CD4-positive, alpha-beta T cell (primary cell): ENCODE measurements at places on chromosomes 2 and 18.
A peak's percentile ranks its signal among the peaks of the same experiment; 100 is the strongest.

DNA sequence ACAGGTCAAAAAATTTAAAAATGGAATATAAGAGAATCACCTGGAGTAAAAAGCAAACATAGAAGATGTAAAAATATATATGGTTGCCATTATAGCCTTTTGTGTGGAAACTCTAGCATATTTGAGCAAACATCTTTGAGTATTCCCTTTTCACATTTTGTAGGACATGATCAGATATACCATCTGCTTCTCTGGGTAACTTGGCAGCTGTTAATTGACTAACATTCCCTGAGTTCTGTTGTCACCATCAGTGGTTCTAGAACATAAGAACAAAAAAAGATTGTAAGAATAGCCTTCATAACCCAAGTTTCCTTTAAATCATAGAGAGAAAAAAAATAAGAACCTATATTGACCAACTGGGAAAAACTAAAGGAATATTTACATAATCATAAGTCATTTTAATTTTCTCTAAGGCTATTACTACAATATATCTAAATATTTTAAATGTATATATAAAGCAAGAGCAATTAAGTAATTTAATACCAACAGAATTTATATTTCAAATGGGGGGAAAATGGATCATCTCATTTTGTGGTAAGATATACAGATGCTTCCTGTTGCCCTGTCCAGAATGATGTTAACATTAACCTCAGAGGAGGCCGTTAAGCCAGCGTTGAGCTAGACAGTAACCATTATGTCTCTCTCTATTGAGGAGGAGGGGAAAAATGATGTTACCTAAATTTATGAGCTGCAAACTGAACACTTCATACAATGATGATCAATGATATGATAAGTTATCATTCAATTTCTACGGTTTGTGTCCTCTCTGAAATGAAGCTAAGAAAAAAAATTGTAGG lies 9.8 kb upstream of the INO80D start:
- DNase-seq: no peak

DNA sequence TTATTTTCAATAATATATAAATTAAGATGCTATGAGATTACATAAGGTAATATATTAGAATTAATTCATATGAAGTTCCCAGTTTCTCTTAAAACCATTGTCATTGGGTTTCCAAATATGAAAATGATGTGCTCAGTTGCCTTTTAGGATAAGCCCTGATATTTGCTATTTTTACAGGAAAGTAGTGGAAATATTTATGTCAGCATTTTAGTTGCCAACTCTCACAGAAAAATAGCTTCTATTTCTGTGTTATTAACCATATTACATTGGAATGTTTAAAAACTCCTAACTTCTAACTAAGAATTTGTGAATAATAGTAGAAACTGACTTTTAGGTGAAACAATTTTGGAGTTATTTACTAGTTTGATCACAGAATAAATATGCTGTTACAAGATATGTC lies 74.0 kb downstream of the TMX3 start:
- DNase-seq: no peak

- no peak for DNase-seq
These were observed 255.6 kb downstream of the PTPRM start for GRCh38 chr18:7822435-7823331.

DNA sequence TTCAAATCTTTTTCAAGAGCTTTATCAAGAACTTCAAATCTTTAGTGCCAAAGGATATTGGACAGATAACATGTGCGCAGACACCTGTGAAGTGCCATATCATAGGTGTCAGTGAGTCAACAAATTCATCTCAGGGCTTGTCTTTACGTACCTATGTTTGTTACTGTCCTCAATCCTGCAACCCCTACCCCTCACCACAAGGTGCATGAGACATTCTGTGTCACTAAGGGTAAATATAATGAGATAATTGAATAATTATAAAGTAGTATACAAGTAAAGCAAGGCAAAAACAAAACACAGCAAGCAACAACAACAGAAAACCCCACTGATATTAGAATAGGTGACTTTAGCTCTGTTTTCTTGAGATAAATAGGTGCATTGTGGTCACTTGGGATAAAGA lies 1495.8 kb upstream of the TMEFF2 start:
- no peak for DNase-seq

DNA sequence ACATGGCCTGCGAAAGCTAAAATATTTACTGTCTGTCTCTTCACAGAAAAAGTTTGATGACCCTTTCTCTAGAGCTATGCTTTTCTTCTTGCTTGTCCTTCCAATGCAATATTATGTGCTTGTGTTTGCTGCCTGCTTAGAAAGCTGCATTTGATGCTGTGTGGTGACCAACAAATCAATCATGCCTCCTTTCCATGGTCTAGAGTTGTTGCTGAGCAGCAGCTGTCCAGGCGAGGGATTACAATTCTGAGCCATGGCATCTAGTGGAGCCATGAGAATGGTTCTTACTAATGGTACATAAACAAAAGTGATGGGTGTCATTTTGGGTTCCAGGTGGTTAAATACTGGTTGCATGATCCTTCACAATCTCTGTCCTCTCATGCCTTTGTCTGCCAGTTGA lies 1142.1 kb downstream of the DPP10 start:
- DNase-seq: no peak

DNA sequence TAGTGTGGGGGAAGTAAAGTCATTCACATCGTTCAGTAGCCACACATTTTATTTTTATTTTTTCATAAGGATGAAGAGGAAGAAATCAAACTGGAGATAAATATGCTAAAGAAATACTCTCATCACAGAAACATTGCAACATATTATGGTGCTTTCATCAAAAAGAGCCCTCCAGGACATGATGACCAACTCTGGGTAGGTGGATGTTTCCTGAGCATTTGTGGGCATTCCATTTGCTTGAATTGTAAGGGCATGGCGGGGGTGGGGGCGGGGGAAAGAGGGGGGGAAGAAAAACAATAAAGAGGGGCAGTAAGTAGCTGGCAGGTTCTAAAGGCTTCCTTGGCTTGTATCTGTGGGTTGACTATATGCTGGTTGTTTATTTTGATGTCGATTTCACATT lies 126.4 kb downstream of the MAP4K4 start:
- DNase-seq: no peak

DNA sequence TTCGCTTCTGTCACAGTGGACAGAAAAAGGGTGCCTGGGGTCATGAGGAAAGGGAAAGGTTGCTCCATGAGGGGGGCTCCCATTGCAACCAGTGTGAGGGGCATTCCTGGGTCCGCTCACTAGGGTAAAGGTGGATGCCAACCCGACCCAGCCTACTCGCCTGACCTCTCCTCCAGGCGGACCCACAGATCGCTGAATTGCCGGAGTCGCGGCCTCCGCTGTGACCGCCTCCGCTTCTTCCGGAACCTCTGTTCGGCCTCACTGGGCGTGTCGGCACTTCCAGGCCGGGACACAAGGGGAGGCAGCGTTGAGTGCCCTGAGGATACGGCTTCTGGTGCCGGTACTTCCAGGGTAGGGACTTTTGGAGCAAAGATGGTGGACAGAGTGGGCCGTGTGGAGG lies 57.1 kb downstream of the TRABD2A start:
- no peak for DNase-seq

DNA sequence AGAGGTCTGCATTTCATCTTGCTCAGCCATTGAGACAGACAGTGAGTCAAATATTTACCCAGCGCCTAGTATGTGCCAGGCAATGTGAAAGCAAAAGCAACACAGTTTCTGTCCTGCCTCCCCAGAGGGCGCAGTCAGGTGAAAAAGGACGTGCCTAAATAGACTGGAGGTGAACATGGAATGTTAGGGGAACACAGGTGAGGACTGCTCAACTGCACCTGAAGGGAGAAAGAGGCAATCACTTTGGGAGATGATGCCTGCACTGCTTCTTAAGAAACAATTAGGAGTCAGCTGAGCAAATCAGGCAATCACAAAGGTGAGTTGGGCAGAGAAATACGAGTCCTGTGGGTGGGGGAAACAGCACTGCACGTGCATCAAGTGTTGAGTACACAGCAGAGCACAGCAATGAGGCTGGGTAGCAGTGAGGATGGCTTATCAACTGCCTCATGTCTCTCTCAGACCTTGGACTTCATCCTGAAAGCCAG lies 218.3 kb upstream of the SMAD7 start:
- DNase-seq: no peak

- peak; percentile 69 for DNase-seq
These were observed 448 bp downstream of the YPEL5 start for GRCh38 chr2:30147196-30147714.

GRCh38 chr2:139916822-139917221 lies 1136.6 kb upstream of the NXPH2 start:
- DNase-seq: no peak

DNA sequence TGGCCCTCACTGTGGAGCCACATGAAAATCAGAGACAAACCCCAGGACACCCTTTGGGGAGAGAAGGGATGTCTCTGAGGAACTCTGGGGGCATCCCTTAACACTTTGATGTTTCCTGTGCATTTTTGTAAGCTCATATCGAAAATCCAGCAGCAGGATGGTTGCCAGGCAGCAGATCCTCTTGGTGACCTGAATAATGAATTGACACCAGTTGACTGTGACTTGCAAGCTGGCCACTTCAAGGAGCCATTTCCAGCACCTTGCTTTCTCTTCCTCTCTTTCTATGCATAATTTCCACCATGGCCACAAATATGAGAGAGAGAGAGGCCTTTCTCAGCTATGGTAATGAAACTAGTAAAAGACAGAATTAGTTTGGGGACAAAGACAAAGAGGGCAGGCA lies 91.7 kb downstream of the NRP2 start:
- no peak for DNase-seq

DNA sequence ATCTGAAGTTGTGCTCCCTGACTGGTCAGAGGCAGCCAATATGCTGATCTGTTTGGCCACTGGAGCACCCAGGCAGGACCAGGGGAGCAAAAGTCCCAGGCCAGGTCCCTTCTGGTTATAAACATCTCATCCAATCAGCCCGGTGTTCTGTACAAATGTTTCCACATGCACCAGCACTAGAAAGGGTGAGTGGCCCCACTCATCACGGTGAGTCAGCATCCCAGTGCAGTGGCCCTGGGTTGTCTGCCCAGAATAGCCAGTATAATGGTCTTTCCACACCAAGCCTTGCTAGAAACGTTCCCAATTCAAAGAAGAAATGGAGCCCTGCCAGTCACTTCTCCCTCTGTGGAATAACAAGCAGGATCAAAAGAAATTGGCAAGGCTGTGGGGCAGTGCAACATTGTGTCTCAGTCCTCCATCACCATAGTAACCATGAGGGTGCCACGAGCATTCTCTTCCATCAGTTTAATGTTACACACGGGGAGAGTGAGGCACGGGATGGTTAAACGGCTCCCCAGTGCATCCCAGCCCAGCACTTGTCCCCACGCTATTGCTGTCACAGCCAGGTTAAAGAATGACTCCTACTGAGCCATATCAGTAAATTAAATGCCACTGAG lies 174.9 kb downstream of the SEPTIN10 start:
- no peak for DNase-seq

- no peak for DNase-seq
These were observed 120.3 kb downstream of the GLI2 start for GRCh38 chr2:120855855-120856405.

DNA sequence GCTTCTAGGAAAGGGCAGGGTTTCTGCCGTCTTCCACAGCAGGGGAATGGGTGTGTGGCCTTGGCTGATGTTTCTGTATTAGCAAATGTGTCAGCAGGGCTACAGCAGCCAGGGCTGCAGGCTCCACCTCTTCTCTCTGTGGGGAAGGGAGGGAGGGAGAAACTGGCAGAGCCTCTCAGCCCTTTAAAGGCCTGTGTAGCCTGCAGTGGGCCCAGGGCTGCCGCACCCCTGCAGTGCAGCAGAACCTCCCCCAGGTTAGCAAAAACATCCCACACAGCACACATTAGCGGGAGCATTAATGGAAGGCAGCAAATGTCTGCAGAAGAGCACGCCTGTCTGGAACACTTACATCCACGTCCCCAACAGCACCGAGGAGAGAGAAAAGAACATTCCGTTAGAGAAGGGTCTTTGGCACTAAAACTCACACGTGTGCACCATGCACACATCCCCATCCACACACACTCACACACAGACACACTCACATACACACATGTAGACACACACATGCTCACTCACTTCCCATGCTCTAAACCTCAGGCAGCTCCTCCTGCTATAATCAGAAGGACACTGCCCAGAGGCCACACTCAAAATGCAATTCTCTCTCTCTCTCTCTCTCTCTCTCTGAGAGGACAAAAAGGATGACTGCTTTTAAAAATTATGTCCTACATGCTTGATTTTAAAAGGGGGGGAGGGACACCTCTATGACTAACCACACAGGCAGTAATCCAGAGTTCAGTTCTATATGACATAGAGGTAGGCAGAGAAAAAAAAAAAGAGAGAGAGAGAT lies 24.1 kb downstream of the MRPL35 start:
- DNase-seq: no peak

DNA sequence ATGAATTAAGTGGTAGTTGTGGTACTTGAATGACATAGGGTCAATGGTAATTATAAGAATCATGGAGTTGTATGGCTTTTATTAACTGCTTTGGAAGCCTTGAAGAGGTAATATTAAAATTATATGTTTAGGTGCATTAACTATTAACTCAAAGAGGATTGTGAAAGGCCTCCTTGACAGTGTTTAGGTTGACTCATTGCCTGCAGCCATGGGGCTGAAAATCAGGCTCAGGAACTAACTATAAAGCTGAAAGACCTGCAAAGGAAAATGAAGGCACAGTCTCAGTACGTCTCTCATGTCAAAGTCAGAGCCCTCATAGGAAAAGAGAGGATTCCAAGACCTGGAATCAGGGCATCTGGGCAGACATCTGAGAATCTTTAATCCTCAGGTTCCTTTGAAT lies 31.0 kb downstream of the CACNB4 start:
- DNase-seq: no peak

DNA sequence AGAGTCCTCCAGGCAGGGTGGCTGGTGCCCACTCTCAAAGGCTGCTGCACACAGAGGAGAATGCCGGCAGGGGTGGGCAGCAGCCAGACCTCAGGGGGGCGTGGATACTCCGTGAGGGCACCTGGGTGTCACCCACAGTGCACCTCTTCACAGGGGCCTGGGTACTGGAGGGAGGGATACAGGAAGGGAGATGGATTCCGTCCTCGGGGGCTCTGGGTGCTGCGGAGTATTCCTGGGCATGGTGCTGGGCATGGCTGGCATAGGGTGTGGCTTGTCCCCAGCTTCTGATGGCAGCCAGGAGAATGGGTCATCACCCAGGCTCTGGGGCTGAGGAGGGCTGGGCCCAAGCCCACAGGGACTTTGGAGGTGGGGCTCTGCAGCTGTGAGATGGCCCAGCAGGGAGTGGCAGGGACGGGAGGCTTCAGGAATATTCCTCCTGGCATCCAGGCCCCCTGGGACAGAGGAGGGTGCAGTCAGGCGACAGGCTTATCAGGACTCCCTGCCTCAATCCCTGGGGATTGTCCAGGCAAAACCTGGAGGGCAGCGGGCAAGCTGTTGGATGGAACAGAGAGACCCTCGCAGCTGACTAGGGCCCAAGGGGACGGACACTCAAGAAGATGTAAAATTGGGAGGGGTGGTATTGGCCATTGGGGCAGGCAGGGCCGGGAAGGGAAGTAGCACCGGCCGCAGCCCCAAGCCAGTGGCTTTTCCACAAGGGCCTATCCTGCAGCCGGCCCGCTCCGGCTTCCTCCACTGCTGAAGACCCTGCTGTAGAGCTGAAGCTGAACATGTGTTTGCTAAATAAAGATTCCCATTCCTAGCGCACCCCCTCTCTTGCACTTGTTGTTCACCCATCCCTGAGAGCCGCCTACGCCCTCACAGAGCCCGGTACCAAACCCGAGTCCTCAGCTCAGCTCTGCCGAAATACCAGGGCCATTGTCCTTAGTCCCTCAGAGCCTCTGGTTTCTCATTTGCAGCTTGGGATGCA lies 5.7 kb upstream of the KLHL30 start:
- DNase-seq: no peak

- DNase-seq: no peak
These were observed 101.1 kb upstream of the LPIN2 start for GRCh38 chr18:3114026-3114425.
